ENCODE measurements at places on chromosomes 2 and 18.

DNA sequence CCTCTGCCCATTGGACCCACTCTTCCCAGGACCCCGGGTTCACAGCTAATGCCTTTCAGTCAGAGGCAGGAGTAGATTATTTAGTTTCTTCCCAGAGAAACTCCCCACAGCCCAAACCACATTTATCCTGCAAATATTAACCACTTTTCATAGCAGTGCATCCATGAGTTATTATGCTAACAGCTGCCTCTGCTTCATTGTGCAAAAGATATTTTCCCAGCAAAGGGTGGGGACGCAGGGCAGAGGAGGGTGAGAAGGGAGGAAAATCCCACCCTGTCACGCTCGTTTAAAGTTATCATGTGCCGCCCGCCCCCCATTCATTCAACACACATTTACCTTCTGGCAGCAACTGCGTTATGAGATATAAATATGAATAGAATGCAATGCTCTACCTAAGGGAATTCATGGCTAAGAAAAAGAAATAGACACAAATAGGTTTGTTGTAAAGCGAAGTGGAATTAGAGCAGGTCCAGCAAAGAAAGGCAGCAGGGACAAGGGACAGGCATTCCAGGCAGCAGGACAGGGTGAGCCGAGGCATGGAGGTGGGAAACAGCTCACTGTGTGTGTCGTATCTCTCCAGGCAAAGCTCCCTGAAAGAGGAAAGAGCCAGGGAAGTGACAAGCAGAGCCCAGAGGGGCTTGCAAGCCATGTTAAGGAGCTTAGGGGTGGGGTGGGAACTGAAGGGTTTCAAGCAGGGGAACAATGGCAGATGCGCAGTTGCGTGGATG is 46.3 kb upstream of the LTBP1 start:
- DNase-seq, result no peak

DNA sequence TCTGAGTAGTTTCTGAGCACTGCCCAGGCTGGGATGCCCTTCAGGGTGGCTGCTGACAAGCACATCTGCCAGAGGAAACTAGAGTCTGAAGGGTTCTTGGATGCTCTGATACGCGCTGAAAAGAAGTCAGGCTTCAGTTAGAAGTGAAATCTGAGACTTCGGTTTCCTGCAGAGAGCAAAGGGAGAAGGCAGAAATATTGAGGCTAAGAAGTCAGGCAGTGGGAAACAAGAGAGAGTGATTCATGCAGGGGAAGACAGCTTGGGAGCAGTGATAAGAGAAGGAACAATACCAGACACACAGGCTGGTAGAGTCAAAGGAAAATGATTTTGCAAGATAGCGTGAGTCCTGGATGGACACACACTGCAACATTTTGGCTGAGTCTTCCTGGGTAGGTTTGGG is 51.0 kb upstream of the BOD1L2 start:
- DNase-seq, result no peak

- no peak for DNase-seq
These were observed 462.1 kb downstream of the TDRD15 start for GRCh38 chr2:21585881-21586280.

GRCh38 chr2:108612153-108612513 is 77.9 kb downstream of the LIMS1 start:
- peak; percentile 83 for DNase-seq

DNA sequence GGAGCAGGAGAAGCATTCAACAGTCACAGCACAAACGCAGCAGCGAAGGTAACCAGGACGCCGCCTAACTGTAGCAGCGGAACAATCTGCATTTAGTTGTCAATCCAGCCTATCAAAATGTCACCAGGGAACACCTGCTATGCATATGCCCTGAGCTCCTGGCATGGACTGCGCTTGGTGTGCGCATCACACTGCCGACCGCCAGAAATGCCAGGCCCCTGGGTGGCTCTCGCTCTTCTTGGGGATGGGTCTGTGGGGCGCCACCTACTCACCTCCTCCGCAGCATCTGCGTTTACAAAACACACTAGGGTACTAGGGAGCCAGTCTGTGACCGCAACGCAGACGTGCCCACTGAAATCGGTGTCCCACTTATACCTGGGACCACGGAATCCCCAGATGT is 31.7 kb downstream of the ZNF516 start:
- no peak for DNase-seq

DNA sequence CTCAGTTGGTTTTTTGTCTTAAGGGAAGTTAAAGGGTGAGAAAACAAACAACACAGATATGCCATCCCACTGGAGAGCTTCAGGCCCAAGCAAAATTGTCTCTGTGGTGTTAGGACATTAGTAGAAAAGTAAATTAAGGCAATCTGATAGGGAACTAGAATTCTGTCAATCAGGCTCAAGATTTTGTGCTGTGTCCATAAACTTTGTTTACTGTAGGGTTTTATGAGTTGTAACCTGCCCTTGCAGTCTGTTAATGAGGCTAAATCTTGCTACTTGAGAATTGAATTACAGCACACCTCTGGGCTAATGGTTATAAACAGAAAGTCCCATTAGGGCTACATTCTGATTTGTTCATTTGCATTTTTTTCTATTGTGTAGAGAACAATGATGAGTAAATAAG is 78.0 kb upstream of the OTX1 start:
- DNase-seq, result no peak

- peak; percentile 14 for DNase-seq
These were observed 985 bp downstream of the ILKAP start for GRCh38 chr2:238202326-238203093.

DNA sequence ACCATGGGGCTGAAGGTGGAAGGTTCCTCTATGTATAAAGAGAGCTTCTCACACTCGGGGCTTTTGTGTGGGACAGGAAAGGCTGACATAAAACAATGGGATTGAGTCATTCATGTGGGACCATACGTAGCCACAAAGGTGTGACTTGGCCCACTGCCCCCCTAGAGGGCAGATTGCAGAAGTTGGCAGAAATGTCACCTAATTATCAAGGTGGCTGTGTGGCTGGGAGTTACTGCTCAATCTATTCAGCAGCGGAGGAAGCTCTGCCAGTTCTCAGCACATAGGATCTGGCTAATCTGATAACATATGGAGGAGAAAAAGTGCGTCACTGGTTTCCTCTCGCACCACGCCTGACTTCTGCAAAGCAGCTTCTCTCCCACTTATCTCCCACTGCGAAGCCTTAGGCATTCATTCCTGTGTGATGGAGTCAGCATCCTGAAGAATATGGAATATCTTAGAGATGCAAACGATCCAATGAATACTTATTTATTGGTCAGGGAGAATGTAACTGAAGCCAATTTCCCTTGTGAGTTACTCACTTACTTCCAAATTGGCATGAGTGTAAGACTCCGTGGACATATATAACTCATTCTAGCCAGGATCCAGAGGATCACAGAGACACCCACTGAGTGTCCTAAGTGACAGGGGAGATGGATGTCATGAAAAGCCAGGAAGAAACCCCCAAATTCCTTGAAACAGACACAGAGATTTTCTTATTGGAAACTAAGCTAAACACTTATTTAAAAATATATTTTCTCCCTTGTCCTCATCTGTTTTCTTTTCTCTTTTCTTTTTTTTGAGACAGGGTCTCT is 344.8 kb downstream of the TGIF1 start:
- DNase-seq, result no peak

DNA sequence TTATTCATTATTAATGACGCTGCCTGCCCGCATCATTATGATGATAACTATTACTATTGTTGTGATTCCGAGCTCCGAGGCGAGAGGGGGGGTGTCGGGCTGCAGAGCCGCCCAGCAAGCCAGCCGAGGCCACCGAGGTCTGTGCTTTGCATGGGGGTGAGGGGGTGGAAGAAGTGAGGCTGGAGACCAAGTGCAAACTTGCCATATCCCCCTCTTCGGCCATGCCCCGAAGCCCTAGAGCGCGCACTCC is 3.6 kb downstream of the BCL11A start:
- no peak for DNase-seq

- DNase-seq, result no peak
These were observed 9.7 kb upstream of the ATL2 start for GRCh38 chr2:38386821-38387220.

- DNase-seq, result no peak
These were observed 312.4 kb upstream of the TCF4 start for GRCh38 chr18:55900380-55900779.

DNA sequence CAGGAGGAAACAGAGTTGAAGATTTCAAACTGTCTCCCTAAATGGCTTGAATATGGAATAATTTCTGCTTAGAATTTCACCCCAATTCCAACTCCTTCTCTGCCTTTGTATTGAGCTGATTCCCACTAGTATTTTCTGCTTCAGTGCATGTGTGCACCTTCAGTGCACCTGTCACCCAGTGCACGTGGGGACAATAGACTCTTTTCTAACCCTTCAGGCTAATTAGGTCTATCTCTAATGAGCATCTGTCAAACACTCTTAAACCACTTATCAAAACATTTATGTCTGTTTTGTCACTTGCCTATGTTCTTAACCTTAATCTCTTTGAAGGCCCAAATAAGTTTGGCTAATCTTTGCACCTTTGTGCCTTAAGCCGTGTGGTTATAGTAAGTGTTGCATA is 232.0 kb upstream of the NETO1 start:
- DNase-seq, result no peak

DNA sequence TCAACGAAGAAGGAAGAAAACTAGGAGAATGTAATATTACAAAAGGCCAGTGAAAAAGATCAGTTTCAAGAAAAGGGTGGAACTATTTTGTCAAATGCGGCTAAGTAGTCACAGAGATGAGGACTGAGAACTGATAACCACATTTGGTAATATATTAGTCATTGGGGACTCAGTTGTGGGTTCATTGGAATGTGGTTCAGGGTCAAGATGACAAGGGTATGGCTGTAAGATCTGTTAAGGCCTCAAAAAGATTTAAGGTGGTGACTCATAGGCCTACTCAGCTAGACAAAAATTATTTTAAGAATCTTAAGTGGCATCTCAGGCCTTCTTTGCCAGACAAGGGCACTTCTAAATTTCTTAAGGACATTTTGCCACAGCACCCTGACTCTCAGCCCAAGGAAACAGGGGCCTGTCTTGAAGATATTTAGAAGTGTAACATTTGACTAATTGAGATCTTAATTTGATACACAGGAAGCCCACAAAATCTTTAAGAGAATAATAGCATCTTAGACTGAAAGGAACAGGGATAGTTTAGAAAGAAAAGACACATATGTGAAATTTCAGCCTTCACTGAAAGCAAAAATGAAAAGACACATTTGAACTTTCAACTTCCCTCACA is 81.3 kb downstream of the STRADB start:
- DNase-seq, result peak; percentile 86

DNA sequence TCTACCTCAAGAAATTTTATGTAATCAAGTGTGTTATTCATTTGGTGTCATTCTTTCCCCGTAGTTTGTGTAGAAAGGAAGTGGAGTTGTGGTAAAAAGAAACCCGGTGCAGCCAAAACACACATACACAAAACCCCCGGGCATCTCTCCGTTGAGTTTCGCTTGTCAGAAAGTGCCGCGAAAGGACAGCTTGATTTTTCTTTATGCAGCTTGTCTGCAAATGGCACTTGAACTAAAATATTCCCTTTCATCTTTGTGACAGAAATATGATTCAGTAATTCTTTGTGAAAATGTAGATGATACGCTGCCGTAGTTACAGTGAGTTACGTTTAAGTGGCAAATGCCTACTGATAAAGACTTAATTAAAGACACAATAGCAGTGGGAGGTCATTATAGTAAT is 268.8 kb upstream of the SPRED2 start:
- DNase-seq, result no peak

- no peak for DNase-seq
These were observed 6.3 kb upstream of the NEU4 start for GRCh38 chr2:241802421-241803318.

- no peak for DNase-seq
These were observed 22.2 kb upstream of the NT5C1B start for GRCh38 chr2:18611604-18612003.

DNA sequence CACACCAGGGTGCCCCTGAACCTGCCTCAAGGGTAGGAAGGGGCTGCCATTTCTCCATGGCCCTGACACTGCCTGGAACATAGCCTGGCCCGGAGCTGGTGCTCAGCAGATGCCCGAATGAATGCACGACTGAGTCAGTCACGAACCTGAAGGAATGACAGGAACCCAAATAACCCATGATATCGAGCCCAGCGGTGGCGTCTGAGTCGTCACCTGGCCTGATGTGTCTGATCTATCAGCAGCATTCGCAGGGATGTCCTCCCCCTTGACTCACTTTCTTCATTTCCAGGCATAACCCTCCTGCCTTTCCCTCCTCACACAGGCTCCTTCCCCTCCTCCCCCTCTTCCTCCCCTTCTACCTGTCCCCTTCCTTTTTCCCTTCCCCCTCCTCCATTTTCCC is 52.1 kb upstream of the SMAD7 start:
- no peak for DNase-seq

GRCh38 chr2:231634951-231635875 is 42.5 kb downstream of the TEX44 start:
- no peak for DNase-seq

DNA sequence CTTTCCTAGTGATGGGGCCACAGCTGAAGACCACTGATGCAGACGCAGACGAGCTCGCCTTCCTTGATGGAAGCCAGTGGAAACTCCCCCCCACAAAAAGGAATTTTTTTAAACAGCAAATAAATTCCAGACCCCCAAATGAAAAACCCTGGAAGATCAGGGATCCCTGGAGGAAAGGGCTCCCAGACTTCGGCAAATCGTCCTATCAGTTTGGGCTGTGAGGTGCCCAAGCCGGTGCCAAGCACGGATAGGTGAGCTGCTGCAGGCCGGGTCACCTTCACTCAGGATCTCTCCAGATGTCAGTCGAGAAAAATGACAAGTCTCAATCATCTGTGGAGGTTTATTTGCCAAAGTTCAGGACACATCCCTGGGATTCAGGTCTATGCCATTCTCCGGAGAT is 42.0 kb downstream of the RTP5 start:
- no peak for DNase-seq

DNA sequence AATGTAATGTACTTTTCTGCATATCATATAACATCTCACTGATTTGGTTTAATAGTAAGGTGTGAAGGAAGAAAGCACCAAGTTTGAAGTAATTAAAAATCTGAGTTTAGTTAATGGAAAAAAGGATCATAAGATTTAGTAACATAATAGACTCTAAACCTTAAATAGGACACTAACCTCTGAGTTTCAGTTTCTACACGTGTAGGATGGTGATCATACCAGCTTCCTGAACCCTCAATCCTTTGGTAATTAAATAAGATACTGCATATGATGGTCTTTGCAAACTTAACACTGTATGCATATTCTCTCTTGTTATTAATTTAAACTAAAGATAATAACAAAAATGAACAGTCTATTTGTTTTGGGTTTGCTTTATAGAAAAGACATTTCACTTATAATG is 216.8 kb downstream of the NUP35 start:
- DNase-seq, result no peak

GRCh38 chr2:45173513-45173912 is 164.3 kb upstream of the SIX2 start:
- DNase-seq, result no peak
